ENCODE measurements at places on chromosomes 3 and 15.

DNA sequence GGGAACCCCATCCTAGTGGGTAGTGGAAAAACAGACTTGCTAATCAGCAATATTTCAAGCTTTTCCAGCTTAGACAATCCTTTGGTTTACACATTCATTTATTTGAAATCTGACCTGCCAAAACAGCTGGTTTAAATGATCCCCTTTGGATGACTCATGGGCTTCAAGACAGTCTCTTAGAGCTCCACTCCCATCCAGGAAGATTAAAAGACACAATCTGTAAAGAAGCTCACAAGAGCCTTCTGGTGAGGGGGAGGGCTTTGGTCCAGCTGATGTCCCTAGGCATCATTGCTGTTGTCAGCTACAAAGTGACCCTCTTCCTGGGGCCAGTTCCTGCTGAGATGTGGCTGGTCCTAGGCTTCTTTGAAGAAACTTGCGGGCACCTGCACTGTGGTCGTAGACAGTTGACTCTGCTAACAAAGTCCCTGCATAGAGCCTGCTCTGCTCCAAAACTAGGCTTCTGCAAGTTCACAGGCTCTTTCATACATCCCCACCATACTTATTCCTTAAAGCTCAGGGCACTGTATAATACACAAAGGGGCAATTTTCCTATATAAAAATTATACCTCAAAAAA, 73.7 kb downstream of the IGSF11 start:
- DNase-seq = no peak

- no peak for DNase-seq
Measured at GRCh38 chr3:184611607-184612281, 50.2 kb downstream of the EPHB3 start.

DNA sequence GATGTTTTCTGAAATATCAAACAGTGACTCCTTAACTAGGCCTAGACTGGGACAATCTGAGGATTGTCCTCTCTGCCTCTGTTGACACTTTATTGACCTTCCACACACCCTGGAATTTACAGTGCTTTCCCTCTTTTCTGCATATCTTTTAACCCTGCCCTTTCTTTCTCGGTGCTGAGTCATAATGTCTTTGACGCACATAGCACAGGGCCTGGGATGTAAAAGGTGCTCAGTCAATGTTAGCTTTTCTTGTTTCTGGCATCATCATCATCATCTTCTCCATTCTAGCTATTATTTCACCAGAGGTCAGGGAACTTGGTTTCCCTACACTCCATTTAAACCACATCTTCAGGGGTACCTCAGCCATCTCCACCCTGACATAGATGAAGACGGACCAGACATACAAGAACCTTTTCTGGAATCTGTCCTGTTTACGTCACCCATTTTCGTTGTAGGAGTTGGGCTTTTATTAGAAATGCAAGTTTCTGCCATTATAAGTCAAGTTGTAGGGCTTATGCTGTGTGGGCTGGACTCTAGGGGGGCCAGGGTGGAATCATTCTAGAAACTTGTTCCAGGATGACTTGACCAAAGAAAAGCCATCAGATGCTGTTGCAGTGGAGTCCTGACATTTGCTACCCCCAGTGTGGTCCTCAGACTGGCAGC, 46.6 kb downstream of the ZBTB38 start:
- peak; percentile 46 for DNase-seq

DNA sequence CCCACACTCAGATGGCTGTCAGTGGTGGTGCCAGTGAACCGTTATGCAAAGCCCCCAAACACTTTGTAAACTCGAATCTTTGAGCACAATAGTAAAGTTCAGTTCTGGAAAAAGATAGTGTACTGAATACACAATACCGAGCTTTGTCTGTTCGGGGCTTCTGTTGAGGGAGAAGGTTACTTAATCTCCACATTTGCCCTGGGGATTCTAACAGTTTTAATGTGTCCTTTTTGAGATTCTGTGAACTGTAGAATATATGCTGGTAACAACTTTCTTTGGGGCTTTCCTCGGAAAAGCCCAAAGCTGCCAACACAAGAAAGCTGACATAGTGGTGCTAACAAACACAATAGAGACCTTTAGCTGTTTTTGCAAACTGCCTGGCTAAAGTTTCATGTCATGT, 686.5 kb downstream of the ROBO1 start:
- no peak for DNase-seq

GRCh38 chr3:195032955-195033354, 238.0 kb downstream of the XXYLT1 start:
- DNase-seq = no peak

DNA sequence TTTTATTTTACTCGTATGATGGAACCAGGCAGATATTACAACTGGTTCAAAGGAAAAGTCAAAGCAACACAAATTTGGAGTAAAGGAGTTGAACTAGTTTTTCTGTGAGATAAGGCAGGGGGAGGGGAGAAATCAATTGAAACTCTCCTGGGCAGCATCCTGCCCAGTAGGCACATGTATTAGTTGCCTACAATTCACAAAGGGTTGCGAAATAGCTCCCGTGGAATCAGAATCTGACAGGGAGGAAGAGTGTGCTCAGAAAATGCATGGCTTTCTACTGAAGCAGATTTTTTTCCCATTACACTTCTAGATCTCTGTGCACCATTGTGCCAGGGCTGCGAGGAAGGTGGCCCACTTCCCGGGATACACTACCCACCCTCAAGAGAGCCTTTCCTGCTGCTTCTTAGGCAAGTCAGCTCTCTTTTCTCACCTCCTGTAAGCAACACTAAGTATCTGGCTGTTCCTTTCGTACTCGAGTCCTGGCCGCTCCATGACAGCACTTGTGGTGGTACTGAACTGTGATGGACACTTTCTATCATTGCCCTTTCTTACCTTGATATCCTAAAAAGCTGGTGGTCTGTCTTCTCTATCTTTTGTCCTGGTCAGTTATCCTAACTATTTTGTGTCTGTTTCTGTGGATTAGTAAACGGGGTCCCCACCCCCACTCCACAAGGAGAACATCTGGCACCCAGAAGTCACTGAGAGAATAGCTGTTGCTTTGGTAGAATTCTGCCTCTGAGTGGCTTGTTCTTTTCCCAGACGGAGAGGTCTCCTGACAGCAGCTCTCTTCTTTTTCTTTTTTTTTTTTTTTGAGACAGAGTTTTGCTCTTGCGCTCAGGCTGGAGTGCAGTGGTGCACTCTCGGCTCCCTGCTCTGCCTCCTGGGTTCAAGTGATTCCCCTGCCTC, 74.8 kb downstream of the RPL39L start:
- no peak for DNase-seq

Measured in activated CD4-positive, alpha-beta memory T cell treated with anti-CD3 and anti-CD28 coated beads for 36 hours (primary cell).